ENCODE measurements at places on chromosomes 11 and 22.
A peak's percentile ranks its signal among the peaks of the same experiment; 100 is the strongest.

DNA sequence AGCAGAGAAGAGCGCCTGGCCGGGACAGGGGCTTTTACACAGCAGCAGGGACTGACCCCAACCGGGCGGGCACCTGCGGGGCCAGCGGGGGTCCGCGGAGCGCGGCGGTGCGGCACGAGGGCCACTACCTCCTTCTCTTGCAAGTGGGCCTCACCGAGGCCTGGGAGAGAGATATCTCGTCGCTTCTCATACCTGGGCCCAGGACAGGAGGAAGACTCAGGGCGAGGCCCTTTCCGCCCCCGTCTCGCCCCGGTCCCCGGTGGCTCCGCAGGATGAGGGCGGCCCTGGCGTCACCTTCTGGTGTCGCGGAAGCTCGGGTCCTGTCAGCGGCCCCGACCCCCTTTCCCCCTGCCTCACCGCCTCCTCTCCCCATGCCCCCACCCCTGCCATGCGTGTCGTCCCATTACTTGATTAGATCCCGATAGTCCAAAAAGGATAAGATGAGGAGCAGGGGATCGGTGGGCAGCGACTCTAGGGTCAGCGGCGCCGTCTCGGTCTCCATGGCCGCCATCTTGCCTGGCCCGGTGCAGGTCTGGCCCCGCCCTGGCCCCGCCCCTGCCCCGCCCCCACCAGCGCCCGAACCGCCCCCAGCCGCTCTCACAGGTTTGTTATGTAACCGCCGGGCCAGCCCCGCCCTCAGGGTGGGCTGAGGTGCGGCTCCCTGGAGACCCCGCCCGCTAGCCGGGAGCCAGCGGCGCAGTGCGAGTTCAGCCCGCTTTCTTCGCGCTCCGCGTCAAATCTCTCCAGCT, at the start of gene FBXO3:
FBXO3 (minus strand) TSS at position 534 of the 749 bp plus-strand sequence; CDS start at position 511, 23 bp downstream.
- DNase-seq, result peak; percentile 57

DNA sequence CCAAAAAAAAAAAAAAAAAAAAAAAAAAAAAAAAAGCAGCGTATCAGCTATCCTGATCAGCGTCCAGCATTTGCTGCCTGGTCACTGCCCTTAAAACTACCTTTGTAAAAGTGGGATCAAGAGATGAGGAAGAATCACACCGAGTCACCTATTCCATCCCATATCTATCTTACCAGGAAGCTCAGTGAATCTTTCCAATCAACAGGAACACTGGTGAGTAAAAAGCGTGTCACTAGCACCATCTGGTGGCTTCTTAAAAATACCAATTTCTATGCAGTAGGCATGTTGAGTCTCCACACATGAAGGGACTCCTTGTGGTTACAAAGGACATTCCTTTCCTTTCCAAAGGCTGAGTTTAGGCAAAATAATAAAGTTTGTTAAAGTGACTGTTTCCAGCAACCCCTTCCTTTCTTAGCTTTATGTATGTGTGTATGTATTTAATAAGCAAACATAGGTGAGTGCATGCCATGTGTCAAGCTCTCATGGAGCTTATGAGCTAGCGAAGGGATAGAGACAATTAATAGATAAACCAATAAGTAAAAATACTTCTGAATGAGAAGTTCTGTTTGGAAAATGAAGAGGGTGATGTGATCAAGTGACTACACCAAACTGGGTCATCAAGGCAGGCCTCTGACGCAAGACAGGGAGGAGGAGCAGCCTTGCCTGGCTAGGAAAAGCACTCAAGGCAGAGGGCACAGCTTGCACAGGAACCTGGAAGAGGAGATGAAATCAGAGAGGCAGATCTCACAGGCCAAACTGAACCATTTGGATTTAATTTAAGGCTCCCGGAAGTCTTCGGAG, 13.9 kb upstream of the TP53AIP1 start:
- DNase-seq, result no peak

DNA sequence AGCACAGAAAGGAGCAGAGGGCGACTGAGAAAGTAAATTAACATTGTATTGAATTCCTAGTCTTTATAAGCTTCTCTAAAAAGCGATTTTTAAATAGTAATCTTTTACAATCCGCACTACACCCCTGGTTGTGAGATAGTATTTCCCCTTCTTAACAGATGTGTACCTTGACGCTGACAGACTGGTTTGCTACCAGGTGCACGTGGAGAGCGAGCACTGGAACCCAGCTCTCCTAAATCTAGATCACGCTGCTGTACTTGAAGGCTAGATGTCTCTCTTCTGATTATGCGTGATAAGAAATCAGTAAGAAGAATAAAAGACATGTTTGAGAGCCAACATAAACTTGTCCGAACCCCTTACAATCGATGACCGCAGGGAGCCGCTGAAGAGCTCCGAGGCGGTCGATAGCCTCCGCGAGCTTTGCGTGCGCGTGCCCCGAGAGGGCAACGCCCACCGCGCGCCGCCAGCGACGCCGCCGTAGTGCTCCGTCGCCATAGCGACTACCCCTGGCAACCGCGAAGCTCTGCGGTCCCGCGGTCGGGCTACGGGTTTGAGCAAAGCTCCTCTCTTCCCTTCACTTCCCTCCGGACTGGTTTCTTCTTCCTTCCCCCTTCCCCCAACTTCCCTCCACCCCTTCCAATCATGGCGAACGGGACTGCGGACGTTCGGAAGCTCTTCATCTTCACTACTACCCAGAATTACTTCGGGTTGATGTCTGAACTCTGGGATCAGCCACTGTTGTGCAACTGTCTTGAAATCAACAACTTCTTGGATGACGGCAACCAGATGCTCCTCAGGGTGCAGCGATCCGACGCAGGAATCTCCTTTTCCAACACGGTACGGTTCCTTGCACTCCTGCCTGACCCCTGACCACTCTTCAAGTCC, at the start of gene DYNC2H1:
DYNC2H1 (plus strand) TSS at position 494 of the 885 bp plus-strand sequence; CDS start at position 643, 149 bp downstream.
- DNase-seq, result peak; percentile 80

DNA sequence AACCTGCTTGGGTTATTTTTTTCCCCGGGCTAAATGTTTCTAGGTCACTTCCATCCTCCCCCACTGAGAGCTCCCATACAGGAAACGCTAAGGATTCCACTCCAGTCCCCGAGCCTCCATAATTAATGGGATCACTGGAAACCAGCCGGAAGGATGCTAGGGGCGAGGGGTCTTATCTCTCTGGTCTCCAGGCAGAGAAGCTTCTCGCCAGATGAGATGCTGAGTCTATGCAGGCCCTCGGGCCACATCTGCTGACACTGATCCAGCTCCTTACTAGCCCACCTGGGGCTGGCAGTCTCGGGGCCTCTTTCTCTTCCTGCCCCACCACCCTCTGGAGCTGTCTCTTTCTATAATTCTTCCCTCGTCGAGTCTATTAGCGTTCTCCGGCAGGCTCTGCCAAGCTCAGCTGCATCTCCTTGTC, 125.9 kb upstream of the SYT13 start:
- DNase-seq, result no peak

DNA sequence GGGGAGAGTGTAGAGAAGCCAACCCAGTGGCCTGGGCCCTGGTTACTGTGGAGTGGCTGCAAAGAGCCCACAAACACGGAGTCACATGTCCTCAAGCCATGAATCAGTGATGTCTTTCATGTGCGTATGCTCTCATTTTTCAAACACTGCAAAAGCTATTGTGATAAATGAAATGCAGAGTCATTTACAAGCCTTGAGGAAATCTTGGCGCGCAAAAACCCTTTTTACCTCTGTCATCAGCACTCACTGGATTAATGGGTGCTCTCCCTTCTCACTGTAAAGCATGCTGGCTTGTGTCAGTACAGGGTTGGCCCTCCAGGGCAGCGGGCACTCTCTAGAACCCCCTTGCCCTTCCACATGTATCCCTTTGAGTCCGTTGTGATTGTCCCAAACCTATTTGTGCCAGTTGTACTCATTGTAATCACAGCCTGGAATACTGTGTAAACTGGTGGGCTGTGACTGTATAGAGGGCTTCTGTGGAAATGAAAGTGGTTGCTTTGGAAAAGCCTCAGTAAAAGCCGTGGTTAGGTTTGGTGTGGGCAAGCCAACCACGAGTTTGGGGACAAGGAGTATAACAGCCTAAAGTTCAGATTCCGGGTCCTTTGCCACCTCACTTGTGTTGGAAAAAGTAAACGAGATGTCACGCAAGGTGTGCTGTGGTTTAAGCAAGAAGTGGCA, 10.4 kb downstream of the GNAZ start:
- DNase-seq, result no peak

- DNase-seq, result no peak
Observed at GRCh38 chr11:132728026-132728425, 804.3 kb downstream of the OPCML start.

DNA sequence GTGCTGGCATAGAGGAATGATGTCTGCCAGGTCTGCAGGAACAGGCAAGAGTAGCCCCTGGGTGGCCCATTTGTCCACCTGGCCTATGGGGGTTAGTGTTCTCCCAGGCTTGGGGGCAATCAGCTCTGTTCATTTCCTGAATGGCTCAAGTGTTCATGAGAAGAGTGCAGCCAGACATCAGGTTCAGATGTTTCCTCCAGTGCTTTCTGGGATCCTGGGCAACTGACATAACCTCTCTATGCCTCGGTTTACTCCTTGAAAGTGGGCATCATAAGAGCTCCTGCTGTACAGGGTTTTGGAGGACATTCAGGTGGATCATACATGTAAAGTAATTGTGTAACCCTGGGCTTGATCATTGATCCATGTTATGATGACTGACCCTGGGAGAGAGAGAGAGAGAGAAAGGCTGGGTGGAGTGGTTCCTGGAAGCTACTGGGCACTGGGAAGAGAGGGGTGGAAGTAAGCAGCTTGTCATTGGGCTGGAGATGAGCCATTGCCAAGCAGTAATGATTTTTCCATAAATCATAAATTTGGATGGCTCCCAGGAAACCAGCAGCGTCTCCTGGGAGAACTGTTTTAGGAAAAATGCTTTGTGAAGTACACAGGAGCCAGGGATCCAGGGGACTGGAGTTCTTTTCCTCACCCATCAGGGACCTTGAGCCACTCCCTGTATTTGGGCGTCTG, 30.2 kb upstream of the ACCSL start:
- no peak for DNase-seq

DNA sequence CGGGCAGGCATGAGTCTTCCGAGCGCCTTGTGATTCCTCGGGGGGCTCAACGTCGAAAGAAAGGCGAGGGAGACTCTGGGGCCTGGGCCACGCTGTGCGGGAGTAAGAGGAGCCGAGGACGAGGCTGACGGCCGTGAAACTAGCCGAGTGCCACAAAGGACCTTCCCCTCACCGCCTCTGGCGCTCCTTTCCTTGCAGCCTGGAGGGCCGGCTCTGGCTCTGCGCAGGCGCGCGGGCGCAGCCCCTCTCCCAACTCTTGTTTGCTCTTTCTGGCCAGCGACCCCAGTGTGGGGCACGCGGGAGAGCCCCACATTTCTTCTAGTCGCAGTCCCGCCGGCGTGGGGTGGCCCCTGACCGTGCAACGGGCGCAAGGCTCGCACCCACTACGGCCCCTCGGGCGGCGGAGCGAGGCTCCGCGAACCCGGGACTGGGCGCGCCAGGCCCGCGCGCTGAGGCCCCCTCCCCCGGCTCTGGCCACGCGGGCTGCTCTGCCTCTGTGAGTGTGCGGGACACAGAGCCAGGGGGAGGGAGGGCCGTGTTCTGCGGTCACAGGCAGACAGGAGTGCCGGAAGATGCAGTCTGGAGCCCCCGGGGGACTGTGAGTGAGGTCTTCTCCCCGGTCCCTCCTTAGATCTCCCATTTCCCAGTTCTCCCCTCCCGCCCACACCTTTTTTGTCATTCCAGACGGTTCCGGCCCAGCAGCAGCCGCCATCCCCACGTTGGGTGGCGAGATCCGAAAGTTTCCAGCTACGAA, 1.0 kb upstream of the TOB2 start:
- peak; percentile 50 for DNase-seq

DNA sequence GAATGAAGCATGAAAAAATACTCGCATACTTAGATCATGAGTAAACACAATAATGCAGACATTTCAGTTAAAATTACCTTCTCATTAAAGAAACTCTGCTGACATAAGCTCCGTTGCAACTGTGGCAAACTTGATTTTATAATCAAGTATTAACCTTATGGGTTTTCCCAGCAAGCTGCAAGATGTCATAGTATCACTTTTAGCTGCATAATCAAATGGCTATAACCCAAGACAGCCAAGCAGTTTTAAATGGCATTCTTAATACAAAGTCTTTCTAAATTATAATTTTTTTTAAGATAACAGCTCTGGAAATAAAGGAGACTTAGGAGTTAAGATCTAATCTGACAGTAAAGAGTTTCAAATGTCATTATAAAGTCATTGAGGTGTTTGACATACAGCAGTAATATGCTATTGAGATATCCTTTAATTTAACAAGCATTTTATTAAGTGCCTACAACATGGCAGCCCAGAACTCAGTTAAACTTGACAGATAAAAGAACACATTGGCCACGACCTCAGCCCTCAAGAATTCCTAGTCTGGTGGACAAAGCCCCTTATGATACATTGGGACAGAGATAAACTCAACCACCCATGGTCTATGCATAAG, 163.1 kb upstream of the FAT3 start:
- DNase-seq, result no peak

- DNase-seq, result no peak
Observed at GRCh38 chr11:12189543-12190235, 79.3 kb downstream of the MICAL2 start.

GRCh38 chr11:82682003-82682751, 51.5 kb downstream of the FAM181B start:
- DNase-seq, result no peak

DNA sequence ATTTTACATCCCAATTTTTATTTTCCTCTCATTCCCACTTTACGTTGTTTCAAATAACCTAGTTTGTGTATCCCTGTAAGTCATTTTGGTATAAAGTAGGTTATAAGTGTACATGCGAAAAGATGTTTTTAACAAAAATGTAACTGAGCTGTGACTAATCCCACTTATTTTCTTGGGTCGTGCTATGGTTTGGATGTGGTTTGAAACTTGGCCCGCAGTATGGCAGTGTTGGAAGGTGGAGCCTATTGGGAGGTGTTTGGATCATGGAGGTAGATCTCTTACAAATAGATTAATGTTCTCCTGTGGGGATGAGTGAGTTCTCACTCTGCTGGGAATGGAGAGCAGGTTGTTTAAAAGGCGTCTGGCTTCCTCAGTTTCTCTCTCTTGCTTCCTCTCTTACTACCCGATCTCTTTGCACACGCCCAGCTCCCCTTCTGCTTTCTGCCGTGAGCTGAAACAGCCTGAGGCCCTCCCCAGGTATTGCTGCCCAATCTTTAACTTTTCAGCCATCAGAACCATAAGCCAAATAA, 7.2 kb downstream of the RPL27A start:
- no peak for DNase-seq

DNA sequence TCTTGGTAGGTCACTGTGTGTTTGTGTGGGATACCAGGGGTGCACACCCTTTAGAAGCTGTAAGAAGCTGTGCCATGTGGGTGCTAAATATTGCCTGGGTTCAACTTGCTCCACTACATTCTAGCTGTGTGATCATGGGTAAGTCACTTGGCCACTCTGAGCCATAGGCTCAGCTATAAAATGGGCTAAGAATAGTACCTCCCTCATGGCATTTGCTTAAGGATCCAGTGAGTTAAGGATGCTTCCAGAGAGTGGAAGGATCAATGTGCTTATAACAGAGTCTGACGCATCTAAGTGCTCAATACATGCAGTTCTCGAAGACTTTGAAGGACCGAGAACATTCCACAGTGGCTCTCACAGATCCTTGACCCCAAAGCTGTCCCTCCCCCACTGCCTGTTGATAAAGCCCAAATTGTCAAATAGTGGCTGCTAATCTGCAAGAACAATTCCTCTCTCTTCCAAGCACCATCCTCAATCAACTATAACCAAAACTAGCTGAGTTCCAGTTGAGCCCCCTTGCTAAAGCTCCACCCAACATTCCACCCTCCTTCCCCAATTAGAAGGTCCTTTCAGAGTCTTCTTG, 13.2 kb upstream of the TMPRSS6 start:
- DNase-seq, result no peak

All from stimulated activated CD4-positive, alpha-beta T cell treated with anti-CD3 and anti-CD28 coated beads, Interleukin-2, amount 100 ng/mL, for 48 hours (primary cell).